ENCODE measurements at places on chromosomes 6 and 20.

- peak; percentile 60 for DNase-seq
Measured at GRCh38 chr20:37986873-37987601, 46.2 kb downstream of the TTI1 start.

- no peak for DNase-seq
Measured at GRCh38 chr20:10427060-10427692, 6.8 kb downstream of the MKKS start.

DNA sequence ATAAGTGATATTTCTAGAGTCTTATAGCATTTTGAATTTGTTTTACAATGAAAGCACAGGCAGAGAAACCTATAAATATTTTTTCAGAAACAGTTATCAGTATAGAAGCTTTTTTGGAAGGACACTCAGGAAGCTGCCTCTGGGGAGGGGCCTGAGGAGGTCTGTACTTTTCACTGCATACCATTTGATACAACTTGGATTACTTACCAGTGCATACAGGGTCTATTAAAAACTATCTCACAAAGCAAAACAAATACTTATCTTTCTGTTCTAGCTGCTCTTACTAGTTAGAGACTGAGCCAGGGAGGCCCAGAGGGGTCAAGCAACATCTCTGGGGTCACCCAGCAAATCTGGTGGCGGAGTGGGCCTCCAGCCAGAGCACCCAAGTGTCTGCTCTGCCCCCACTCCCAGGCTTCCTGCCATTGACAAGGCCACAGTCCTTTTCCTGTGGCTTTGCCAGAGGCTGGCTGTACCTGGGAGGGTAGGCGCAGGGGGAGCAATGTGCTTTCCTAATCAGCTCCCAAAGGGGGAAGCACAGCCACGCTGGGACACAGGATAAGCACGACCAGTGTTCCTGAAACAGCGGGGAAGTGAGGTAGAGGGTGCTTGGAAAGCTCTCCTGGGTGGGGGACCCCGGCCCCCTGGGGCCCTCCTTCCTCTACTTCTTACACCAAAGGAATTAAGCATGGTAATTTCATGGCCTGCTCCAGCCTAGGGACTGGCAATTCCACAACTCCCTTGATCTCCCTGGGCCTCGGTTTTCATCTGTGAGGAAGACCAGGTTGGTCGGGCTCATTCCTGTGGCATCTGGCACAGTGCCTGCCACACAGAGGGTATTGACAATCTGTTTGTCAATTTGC is 7.8 kb downstream of the TCF15 start:
- DNase-seq: no peak

DNA sequence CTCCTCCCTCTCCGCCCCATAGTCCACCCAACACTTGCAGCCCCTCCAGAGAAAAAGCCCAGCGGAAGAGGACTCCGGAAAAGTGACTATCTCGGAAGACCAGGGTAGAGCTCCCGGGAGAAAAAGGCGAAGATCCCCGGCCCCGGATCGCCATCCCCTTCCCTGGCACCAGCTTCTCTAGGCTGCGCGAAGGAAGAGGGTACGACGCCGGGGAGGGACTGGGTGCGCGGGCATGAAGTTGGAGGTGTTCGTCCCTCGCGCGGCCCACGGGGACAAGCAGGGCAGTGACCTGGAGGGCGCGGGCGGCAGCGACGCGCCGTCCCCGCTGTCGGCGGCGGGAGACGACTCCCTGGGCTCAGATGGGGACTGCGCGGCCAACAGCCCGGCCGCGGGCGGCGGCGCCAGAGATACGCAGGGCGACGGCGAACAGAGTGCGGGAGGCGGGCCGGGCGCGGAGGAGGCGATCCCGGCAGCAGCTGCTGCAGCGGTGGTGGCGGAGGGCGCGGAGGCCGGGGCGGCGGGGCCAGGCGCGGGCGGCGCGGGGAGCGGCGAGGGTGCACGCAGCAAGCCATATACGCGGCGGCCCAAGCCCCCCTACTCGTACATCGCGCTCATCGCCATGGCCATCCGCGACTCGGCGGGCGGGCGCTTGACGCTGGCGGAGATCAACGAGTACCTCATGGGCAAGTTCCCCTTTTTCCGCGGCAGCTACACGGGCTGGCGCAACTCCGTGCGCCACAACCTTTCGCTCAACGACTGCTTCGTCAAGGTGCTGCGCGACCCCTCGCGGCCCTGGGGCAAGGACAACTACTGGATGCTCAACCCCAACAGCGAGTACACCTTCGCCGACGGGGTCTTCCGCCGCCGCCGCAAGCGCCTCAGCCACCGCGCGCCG is 822 bp downstream of the FOXQ1 start:
- no peak for DNase-seq

DNA sequence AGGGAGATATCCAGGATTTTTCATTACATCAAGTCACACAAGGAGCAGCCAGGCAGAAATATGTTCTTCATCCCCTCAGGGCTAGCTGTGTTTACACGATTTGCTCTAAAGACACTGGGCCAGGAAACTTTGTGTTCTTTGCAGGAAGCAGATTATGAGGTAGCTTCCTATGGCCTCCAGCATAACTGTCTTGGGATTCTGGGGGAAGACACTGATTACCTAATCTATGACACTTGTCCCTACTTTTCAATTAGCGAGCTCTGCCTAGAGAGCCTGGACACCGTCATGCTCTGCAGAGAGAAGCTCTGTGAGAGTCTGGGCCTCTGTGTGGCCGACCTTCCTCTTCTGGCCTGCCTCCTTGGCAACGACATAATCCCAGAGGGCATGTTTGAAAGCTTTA is 11.2 kb downstream of the FAM120B start:
- no peak for DNase-seq

DNA sequence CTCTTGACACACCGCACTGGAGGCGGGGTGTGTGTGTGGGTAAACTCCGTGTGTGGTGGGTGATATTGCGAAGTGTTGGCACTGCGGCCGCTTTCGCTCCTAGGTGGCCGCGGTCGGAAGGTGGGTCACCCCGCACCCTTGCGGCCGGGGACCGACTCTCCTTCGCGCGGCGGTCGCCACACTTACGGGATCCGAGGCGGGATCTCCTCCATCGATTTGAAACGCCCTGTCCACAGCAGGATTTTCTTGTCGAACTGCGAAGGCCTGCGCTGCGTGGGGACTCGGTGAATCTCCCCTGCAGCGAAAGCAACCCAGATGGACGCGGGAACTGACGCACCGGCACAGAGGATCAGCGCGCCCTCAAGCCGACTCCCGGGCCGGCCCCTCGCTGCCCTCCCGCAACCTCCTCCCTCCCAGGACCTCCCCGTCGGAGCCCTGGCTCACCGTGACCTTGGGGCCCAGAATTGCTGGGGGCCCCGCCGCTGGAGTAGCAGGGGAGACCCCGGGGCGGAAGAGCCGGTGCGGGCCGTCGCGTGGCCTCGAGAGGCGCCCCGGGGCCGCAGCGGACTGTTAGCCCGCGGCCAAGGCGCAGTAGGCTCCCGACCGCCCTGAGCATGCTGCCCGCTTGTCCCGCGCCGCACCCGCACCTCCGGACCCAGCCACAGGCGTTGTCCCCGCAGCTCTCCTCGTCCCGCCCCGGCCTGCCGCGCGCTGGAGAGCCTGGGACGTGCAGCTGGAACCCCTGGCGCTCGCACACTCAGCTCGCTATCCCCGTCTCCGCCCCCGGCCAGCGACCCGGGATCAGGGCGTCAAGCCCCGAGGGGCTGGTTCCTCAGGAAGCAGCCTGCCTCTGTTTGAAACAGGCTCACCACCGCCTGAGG is at the start of gene FAM162B:
TSS of gene FAM162B (minus strand) at position 759 of the 881 bp plus-strand sequence. CDS start at position 616, 143 bp downstream.
- DNase-seq: no peak

DNA sequence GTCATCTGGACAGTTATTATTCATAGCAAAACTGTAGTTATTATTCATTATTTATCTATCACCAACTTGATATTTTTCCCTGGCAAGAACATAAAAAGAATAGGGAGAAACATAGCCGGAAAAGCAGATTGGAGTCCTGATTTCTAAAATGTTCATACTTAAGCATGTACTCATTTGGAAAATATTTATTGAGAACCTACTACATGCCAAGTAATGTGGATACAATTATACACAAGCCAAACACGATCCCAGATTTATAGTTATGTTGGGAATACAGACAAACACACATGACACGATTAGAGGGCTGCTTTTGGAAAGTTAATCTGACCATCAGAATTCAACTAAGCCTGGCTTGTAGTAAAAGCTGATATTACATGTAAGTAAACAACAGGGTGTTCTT is 30.7 kb downstream of the ARHGAP18 start:
- DNase-seq: no peak
